Central memory CD8-positive, alpha-beta T cell (primary cell): ENCODE measurements at places on chromosomes 6 and 20.

DNA sequence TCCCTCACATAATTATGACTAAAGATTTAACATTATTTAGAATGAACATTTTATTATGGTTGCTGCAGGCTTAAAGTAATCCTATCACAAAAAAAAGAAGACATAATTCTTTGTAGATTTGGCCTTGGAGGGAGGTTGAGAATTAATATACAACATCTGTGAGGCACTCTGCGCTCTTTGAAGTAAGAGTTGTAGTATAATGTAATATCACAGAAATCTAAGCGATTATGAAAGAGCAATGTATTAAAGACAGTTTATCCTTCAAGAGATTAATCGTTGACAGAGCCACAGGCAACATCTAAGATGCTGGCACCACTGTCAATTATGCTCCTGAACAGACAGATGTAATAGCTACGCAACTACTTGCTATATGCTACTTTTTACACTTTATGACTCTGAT, 946.8 kb downstream of the GRIK2 start:
- no peak for DNase-seq

- no peak for DNase-seq
Observed at GRCh38 chr6:41085182-41085581, 12.4 kb downstream of the NFYA start.

- no peak for DNase-seq
Observed at GRCh38 chr6:163814494-163815364, 400.2 kb downstream of the QKI start.

- DNase-seq = no peak
Observed at GRCh38 chr6:84791927-84792326, 27.5 kb upstream of the TBX18 start.

DNA sequence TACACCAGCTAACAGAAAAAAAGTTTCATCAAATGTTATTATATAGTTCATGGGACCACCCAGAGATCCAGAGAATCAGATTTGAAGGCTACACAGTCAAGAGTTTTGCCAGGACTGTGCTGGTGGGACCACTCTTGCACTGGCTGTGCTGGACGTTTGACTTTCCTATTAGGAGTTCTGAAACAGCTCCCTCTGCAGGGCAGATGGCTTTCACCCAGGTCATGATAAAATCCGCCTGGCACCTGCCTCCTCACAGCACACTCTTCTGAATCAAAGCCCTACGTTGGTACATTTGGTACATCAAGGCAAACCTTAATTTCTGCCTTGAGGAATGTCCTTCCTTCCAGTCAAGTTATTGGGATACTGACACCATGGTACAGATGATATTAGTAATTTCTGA, 302.1 kb downstream of the ZNF217 start:
- no peak for DNase-seq

GRCh38 chr6:82243884-82244283, 3.7 kb downstream of the IBTK start:
- DNase-seq = no peak

- DNase-seq = no peak
Observed at GRCh38 chr6:105873211-105873704, 212.9 kb upstream of the PRDM1 start.

DNA sequence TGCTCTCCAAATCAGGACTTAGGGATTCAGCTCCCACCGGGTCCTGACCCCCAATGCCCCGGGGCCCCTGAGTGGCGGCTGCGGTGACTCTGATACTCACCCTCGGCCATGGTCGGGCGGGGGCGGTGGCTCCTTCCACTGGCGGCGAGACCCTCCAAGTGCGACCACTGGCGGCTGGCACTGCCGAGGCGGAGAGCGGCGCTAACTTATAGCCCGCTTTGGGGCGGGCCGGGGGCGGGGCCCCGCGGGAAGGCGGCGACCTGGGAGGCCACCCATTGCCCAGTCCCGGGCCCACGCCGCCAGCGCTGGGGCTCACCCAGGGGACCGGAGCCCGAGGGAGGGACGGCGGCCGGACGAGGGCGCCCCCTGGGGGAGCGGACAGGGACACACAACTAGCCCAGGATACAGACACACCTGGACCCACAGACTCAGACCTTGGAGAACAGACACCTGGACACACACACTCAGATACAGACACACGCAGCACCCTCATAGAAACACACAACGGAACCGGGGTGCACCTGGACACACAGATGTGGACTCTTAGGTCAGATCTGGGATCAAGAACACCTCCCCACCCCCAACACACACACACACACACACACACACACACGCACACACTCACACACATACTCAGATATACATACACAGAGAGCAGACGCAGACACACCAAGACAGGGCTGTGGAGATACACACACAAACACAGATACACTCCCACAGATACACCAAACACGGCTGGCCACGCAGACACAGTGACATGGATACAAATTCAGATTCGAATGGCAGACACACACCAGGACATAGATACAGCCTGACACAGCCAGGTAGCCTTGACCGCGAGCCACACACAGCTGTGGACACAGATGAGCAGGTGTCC, at the start of gene TGM2:
TGM2 (minus strand) TSS at position 182 of the 877 bp plus-strand sequence; CDS start at position 110, 72 bp downstream.
- DNase-seq = peak; percentile 21

- no peak for DNase-seq
Observed at GRCh38 chr20:34222208-34222607, 19.0 kb upstream of the ASIP start.

- no peak for DNase-seq
Observed at GRCh38 chr6:105875974-105876640, 210.0 kb upstream of the PRDM1 start.

GRCh38 chr20:63858393-63859165, 2.7 kb upstream of the ABHD16B start:
- no peak for DNase-seq

DNA sequence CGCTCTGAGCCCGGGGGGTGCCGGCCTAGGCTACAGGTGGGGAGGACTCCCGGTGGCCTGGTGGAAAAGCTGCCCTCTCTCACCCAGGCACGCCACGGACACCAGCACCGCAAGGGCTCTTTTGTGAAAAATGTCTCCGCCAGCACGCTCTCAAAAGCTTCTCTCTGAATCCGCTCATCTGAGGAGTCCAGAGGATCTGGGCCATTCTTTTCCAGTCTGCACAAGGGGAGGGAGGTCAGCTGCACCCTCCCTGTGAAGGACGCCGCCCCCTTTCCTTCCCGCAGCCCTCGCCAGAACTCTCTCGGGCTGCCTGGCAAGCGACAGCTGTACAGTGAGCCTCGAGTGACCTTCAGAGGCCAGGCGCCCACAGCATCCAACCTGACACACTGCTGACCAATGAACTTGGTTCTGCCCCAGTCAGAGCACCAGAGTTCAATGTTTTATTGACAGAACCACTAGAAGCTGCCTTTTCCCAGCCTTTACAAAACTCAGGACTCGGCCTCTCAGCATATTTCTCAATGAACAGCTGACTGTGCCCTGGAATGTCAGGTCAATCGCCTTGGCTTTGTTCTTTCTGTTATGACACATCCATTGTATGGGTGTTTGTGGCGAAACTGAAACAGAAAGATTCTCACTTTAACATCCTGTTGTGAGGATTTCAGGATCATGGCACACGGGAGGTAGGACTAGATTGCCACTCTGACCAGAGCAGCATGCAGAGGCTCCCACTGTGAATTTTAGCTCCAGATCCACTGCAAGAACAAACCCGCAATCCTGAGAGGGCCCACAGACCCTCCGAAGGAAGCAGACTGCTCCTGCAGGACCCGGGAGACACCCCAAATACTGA, 26.7 kb downstream of the SERPINB9 start:
- DNase-seq = no peak

DNA sequence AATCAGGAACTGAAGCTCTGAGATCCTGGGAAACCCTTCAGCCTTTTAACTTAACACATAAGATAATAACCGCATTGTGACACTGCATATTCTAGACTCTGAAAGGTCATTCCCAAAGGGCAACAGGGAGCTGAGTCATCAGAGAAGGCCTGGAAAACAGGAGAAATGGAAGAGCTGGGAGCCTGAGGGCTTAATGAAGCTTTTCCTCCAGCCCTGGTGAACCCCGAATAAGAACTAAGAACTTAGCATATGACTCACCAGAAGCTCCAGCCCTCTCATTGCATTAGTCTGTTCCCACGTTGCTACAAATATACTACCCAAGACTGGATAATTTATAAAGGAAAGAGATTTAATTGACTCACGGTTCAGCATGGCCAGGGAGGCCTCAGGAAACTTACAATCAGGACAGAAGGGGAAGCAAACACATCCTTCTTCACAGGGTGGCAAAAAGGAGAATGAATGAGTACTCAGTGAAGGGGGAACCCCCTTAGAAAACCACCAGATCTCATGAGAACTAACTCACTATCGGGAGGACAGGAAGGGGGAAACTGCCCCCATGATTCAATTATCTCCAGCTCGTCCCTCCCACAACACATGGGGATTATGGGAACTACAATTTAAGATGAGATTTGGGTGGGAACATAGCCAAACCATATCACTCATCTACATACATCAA, 648.5 kb downstream of the TFAP2A start:
- no peak for DNase-seq

DNA sequence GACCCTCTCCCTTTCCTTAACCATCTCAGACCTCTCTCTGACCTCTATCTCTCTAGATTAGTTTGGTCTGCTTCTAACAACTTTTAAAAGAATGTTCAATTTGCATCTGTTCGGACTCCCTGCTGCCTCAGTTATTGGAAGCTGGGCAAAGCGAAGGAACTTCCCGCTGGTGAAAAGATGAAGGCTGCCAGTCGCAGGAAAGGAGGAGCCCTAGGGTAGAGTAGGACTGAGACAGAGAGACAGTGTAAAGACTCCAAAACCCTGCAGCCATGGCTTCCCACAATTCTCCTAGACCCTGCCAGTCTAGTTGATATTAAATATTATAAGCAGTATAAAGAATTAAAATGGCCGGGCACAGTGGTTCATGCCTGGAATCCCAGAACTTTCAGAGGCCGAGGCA, 581.8 kb downstream of the EPM2A start:
- no peak for DNase-seq

DNA sequence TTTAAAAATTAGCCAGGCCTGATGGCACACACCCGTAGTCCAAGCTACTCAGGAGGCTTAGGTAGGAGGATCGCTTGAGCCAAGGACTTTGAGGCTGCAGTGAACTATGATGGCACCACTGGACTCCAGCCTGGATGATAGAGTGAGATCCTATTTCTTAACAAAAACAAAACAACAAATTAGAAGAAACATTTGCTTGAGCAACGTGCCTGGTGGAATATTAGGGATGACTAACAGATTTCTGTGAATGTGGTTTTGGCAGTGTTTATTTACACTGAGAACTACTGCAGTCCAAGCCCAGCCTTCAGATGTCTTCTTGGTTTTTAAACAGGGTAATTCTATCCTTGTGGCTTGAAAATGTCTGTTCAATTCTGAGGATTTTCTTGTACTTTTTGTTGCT, 9.2 kb downstream of the PPP1R3G start:
- DNase-seq = no peak

GRCh38 chr20:46970937-46971630, 76.4 kb downstream of the EYA2 start:
- DNase-seq = no peak

- no peak for DNase-seq
Observed at GRCh38 chr20:60177080-60177479, 218.9 kb downstream of the CDH26 start.

- DNase-seq = no peak
Observed at GRCh38 chr6:95815389-95816056, 200.3 kb upstream of the FUT9 start.

GRCh38 chr6:46772762-46773161, 20.4 kb upstream of the MEP1A start:
- no peak for DNase-seq

DNA sequence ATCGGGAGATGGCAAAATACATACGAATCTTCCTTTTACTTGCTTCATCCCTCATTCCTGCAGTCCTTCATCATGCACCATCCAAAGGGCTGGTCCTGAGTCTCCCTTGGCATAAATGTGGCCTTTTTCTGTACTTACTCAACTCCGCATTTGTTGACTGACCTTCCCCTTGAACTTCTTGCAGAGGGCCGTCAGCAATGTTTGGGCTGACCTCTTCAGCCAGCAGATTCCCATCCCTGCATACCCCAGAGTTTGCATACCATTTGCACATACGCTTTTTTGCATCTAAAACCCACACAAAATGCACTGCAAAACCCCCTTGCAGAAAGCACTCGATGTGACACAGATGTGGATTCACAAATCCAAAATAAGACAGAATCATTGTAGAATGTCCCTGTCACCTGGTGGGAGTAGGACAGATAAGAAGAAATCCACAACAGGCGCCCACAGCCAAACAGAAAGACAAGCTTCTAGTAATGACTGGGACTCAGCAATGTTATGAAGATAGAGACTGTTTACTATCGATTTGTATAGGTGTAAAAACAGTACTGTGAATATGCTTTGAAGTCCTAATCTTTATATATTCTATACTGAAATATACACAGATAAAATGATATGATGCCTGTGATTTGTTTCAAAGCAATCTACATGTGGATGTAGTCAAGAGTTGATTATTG, 45.8 kb downstream of the TBC1D7 start:
- no peak for DNase-seq

GRCh38 chr6:151096691-151097606, 142.8 kb upstream of the AKAP12 start:
- no peak for DNase-seq

DNA sequence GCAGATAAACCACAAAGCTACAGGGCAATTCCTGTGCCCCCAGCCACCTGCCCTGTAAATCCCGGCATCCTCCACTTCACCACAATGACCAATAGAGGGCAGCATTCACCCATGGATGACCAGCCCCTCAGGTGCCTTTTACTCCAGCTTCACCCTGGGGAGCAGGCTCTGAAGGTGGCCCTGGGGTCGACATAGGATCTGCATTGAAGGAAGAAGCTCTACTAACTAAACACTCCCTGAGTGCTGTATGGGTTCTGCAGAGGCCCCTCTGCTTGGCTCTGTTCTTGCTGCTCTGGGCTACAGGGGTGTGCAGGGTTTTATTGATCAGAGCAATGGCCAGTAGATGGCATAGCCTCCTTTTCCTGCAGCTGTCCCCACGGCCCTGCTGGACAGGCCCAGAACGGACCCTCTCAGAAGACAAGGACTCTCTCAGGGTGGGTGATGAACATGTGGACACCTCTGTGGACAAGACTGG, 20.3 kb downstream of the CST4 start:
- no peak for DNase-seq

GRCh38 chr20:6401893-6402557, 279.2 kb upstream of the FERMT1 start:
- no peak for DNase-seq

DNA sequence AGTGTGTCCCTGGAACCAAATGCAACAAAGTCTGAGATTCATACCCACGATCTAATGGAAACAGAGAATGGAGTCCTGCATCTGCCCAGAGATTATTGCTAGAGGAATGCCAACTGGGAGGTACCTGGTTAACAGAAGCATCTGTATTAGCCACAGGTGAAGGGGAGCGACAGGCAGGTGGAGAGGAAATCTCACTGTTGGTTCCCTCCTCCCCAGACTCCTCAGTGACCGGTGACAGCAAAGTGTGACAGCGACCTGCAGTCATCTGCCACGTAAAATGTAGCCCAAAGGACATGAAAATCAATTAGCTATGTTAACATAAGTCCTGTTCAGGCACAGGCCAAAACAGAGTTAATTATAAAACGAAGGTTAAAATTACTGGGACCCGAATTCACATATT, 336.6 kb downstream of the SYNE1 start:
- DNase-seq = no peak
